ENCODE measurements at places on chromosomes 13 and 19.

DNA sequence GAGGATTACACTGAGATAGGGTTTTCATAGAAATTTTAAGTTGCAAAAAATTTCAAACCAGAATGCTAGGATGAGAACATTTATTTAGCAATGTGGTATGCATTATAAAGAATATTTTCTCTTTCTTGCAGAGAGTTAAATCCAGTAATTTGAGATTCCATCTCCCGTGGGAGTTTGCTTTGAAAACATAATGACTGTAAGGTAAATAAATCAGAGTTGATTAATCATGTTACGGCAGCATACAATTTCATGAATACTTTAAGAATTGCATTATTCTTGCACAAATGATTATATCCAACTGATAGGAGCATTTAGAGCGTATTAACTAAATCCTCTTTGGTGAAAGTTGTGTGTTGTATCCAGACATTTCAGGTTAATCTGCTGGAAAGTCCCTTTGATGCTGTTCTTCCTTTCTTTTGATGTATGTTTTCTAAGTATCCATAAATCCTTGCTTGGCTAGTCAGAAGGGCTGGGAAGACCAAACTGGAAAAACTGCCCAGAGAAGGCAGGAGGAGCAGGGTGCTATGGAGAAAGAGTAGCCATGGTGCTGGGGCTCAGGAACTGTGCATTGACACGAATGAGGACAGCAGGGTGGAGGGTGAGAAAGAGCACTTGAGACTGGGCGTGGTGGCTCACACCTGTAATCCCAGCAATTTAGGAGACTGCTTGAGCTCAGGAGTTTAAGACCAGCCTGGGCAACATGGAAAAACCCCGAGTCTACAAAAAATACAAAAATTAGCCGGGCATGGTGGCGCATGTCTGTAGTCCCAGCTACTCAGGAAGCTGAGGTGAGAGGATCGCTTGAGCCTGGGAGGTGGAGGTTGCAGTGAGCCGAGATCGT is 4.8 kb upstream of the GJA3 start:
- DNase-seq: no peak

GRCh38 chr13:48142436-48142835 is 47.5 kb upstream of the MED4 start:
- DNase-seq: no peak

DNA sequence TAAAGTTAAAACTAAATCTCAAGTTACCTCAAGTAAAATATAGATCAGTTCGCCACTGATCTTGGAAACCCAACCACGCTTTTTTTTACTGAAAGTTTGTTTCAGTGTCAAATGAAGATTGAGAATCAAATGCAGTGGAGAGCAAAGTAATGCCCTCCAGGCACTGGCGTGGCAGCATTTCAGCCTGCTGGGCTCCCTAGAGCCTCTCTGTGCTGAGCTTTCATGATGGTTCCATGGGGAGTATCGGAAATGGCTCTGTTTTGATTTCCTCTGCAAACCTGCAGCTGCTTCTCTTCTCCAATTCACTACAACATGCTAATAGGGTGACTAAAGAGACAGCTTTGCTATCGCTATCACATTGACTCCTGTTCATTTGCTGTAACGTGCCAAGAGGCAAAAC is 141.6 kb downstream of the FGF14 start:
- no peak for DNase-seq

GRCh38 chr19:38596057-38596981 is 21.4 kb downstream of the MAP4K1 start:
- no peak for DNase-seq

GRCh38 chr13:101626925-101627555 is 174.6 kb downstream of the ITGBL1 start:
- DNase-seq: peak; percentile 10

DNA sequence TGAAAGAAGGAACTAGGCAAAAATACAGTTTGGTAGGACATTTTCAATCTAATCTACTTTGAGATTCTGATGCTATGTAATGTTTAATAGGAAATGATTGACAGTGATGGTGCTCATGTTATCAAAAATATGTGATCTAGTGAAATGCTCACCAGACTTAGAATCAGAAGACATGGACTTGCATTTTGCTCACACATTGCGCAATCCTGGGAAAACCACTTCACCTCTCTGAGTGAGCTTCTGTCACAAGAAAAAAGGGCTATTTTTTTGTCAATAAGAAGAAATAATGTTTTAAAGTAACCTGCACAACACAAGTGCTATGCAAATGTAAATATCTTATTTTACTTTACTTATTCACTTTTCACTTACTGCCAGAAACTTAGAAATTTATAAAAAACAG is 380.9 kb upstream of the HTR2A start:
- DNase-seq: no peak

DNA sequence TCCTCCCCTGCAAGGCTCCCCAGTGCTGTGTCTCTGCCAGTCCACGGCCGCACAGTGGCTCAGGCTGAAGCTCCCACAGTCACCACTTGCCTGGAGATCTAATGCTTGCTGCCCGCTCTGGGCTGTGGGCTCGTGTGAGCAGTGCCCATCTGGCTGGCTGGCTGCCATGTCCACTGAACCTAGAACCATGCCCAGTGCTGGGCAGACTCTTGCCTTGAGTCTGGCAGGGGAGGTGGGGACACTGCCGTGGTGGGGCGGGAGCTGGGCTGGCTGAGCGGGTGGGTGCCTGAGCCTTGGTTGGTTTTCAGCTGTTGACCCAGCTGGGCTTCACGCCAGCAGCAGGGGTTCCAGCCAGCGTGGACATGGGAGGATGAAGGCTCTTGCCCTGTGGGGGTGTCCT is 52.3 kb downstream of the CRTC1 start:
- DNase-seq: no peak

GRCh38 chr19:17394891-17395415 is 957 bp upstream of the CCDC194 start:
- peak; percentile 63 for DNase-seq

GRCh38 chr19:5131031-5131505 is 162.2 kb downstream of the KDM4B start:
- DNase-seq: no peak

GRCh38 chr19:52981329-52981728 is 18.6 kb upstream of the ZNF816 start:
- DNase-seq: no peak

- DNase-seq: no peak
Measured at GRCh38 chr13:59368693-59369092, 795.0 kb downstream of the DIAPH3 start.

GRCh38 chr19:30001301-30001700 is 59.3 kb downstream of the URI1 start:
- no peak for DNase-seq

DNA sequence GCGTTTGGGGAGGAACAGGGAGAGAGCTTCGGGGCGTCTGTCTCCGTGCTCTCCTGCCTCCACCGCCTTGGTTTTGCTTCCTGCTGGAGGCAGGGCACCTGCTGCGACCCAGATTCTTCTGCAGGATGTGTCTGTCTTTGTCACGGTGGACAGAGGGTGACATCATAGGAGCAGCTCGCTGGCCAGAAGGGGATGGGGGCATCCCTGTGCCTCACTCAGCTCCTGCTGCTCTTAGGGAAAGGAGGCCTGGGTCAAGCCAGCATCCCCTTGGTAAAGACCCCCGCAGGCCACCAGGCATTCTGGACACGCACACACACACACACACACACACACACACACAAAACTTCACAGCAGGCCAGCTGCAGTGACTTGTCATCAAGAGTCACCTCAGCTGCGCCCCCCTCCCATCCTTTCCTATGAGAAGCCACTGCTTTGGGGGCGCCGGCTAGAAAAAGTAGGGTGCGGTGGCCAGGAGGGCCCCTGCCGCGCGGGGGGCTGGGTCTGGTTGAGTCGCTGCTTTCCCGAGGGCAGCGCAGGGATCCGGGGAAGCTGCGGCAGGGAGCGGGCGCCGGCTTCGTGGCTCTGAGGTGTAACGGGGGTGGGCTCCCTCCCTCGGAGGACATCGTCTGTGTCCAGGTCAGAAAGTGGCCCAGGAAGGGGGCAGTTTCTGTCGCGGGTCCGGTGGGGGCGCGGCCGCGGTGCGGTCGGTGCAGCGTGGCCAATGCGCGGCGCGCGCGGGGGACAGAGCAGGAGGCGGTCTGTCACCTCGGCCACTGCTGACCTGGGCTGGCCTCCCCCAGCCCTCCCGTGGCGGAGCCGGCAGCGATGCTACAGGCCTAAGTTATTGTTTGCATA is 15.8 kb upstream of the NPAS1 start:
- DNase-seq: no peak

DNA sequence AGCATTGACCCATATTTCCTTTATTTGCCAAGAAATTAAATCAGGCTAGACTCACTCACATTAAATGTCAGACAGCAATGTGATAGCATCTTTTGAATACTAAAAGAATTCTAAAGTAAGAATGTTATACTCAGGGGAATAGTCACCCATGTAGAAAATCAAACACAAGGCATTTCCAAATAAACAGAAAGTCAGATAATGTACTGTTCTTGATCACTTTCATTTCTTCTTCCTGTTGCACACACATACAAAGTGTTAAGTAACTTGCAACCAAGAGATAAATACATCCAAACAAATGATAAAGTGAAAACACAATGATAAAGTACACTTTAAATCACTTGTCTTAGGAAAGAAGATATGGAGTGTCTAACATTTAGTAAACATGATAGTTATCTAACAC is 1366.6 kb upstream of the MIR17HG start:
- no peak for DNase-seq

GRCh38 chr13:100835695-100836094 is 161.1 kb upstream of the TMTC4 start:
- DNase-seq: no peak

- DNase-seq: no peak
Measured at GRCh38 chr13:46753137-46753536, 43.8 kb downstream of the ESD start.

Measured in stimulated activated CD4-positive, alpha-beta T cell treated with anti-CD3 and anti-CD28 coated beads, TNF-alpha, amount 100 ng/mL, for 24 hours (primary cell).